Smooth muscle cell of trachea (primary cell): ENCODE measurements at places on chromosomes 12 and 14. TPM values are rescaled to one million over a fixed set of nuclear protein-coding genes. Genes with fewer than 3 reads are reported as not detected.

The IAPP gene
- total RNA-seq, result not detected in 2 replicates

The C12orf50 gene
- total RNA-seq, result 0.17 TPM in 1 of 2 replicates, not detected in the other

The TMCC3 gene
- total RNA-seq, result 0.73 and 0.83 TPM in 2 replicates

The BICDL1 gene
- total RNA-seq, result under 0.01 TPM in 1 of 2 replicates, not detected in the other

The RERG gene
- not detected in 2 replicates for total RNA-seq

The IQSEC3 gene
- under 0.01 and 1.3 TPM in 2 replicates for total RNA-seq

The SERPINA3 gene
- total RNA-seq, result 0.15 and 3.5 TPM in 2 replicates

The RAB35 gene
- 22.0 and 40.4 TPM in 2 replicates for total RNA-seq

The RBP5 gene
- 0.33 TPM in 1 of 2 replicates, not detected in the other for total RNA-seq

The FITM1 gene
- 0.33 and 0.44 TPM in 2 replicates for total RNA-seq

The PPP4R4 gene
- total RNA-seq, result 0.44 and 2.8 TPM in 2 replicates

The ACSM4 gene
- total RNA-seq, result not detected in 2 replicates

The KCNMB4 gene
- total RNA-seq, result 0.17 and 0.44 TPM in 2 replicates

The B3GNT4 gene
- total RNA-seq, result 0.33 TPM in 1 of 2 replicates, not detected in the other

The SLC6A13 gene
- 0.17 TPM in 1 of 2 replicates, not detected in the other for total RNA-seq

The MMP17 gene
- total RNA-seq, result 11.2 and 26.1 TPM in 2 replicates

The MUCL1 gene
- total RNA-seq, result not detected in 2 replicates

The CYP27B1 gene
- 0.15 and 0.33 TPM in 2 replicates for total RNA-seq

The DAD1 gene
- total RNA-seq, result 272 and 342 TPM in 2 replicates

The LRTM2 gene
- not detected in 2 replicates for total RNA-seq

The SLCO1C1 gene
- total RNA-seq, result not detected in 2 replicates

The GOLT1B gene
- total RNA-seq, result 39.9 and 50.9 TPM in 2 replicates

The KLRC1 gene
- total RNA-seq, result 0.15 TPM in 1 of 2 replicates, not detected in the other

The LRRC23 gene
- total RNA-seq, result 13.2 and 14.9 TPM in 2 replicates

The PLA2G1B gene
- total RNA-seq, result 0.33 TPM in 1 of 2 replicates, not detected in the other

The MANSC4 gene
- not detected in 2 replicates for total RNA-seq

The KRT75 gene
- not detected in 2 replicates for total RNA-seq

The RNFT2 gene
- 2.0 and 7.0 TPM in 2 replicates for total RNA-seq
